ENCODE measurements at places on chromosomes 5 and 9.

- no peak for DNase-seq
Observed at GRCh38 chr9:129666575-129666974, 1.1 kb downstream of the PRRX2 start.

DNA sequence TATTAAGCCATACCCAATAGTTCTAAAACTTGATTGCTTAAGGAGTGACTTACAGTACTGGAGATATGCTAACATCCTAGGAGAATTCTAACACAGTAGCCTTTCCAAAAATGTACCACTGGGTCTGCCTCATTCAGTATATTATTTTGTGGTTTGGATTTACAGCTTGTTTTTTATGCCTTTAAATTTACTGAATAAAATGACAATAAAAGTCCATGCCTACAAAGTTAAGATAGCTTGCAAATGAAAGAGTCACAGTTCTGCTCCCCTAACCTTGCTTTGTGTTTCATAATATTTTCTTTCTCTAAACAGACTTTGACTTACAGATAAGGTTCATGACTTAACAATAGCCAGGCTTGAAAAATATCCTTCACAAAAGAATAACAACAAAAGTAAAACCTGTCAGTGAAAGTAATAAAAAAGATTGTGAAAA is 951.1 kb upstream of the NUDT12 start:
- no peak for DNase-seq

GRCh38 chr5:65762234-65762633 is 40.2 kb downstream of the NLN start:
- DNase-seq: no peak

GRCh38 chr5:57386958-57387357 is 95.7 kb downstream of the ACTBL2 start:
- no peak for DNase-seq

GRCh38 chr5:65061250-65061973 is 292.7 kb downstream of the CWC27 start:
- DNase-seq: no peak

GRCh38 chr9:97480749-97481148 is 20.7 kb upstream of the TMOD1 start:
- DNase-seq: no peak

DNA sequence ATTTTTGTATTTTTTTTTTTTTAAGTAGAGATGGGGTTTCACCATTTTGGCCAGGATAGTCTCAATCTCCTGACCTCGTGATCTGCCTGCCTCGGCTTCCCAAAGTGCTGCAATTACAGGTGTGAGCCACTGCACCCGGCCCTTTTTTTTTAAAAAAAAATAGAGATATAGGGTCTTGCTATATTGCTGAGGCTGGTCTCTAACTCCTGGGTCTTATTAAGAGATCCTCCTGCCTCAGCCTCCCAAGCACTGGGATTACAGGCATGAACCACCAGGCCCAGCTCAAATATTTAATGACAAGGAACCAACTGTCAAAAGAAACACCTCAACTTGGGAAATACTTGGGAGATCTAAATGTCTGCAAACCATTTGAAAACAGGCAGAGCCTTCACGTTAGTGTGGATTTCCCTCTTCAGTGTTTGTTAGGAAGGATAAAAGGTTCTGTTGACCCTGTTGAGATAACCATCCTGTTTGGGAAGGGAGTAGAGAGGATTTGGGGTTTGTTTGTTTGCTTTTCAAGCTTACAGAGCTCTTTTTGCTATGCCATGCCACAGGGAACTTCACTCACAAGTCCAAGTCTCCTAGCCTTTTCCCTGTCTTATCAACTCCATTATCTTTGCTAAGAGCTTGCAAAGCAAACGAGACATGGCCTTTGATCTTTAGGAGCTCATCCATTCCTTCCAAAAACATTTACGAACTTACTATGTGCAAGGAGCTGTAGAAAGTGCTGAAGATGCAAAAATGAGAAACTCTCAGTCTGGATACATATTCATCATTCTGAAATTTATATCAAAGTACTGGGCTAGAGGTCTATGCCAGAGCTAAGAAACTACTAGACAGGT is 7.5 kb downstream of the FAXDC2 start:
- no peak for DNase-seq

DNA sequence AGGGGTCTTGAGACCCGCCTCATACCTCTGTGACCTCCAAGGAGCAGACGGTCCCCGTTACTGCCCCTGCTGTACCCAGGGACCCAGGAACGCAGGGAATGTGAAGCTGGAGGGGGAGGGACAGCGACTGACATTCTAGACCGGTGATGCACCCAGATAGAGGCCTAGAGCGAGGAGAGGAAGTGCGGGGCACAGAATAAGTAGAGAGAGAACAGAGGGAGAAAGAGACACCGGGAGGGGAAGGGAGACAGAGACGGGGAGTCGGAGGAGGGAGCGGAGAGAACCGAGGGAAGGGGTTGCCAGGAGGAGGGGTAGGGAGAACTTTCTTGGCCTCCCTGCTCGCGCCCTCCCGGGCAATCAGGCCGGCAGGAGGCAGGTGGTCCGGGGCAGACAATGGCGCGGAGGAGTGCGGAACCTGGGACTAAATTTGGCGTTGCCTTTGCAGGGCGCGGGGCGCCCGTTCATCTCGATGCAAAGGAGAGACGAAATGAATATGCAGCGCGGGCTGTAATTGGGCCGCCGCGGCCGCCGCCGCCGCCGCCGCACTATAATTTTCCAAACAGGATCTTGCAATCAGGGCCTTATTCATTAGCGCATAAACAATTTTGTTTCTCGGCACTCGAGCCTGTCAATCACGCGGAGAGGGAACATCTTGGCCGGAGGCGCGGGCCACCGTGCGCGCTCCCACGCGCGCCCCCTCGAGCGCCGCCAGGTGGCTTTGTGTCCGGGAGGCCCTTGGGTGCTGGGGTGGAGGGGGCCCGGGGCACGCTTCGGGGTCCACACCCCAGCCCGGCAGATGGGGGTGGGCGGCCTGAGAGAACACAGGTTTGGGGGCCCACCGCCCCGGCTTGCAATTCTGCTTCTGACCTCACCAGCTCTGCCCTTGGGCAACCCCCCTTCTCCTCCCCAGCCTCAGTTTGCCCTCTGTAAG is 33.0 kb downstream of the NDUFA8 start:
- no peak for DNase-seq

DNA sequence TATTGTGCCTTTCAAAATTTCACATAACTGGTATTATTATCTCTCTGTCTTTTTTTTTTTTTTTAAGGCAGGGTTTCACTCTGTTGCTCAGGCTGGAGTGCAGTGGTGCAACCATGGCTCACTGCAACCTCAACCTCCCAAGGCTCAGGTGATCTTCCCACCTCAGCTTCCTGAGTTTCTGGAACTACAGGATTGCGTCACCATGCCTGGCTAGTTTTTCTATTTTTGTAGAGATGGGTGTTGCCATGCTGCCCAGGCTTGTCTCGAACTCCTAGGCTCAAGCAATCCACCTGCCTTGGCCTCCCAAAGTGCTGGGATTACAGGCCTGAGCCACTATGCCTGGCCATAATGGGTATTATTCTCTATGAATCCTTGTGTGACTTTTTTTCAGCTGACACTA is 402.3 kb upstream of the SMARCA2 start:
- DNase-seq: no peak

DNA sequence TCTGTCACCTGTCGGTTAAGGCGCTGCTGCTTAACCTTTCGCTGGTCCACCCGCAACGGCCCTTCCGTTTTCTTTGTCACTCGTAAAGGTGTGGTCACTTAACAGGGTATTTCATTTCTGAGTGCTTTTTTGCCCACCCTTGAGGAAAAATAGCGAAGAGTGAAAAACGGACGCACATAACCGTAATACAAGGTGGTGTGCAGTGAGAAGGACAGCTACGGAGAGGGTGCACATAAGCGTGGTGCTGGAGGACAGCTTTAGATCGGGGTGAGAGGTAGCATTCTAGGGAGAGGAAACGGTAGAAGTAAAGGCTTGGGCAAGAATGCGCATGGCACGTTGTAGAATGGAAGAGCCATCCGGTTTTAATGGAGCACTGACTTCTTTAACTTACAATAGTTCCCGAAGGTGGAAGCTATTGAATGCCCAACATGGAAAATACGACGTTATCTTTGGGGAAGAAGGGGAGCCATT is 761 bp downstream of the CCT5 start:
- no peak for DNase-seq

- no peak for DNase-seq
Observed at GRCh38 chr9:113660196-113660595, 196.7 kb downstream of the RGS3 start.

- no peak for DNase-seq
Observed at GRCh38 chr5:141223112-141223783, at the start of gene PCDHB14. Gene PCDHB14 (plus strand): TSS chr5:141223343. CDS start chr5:141223506, 163 bp downstream.

GRCh38 chr9:106960258-106960657 is 97.3 kb downstream of the ZNF462 start:
- no peak for DNase-seq

DNA sequence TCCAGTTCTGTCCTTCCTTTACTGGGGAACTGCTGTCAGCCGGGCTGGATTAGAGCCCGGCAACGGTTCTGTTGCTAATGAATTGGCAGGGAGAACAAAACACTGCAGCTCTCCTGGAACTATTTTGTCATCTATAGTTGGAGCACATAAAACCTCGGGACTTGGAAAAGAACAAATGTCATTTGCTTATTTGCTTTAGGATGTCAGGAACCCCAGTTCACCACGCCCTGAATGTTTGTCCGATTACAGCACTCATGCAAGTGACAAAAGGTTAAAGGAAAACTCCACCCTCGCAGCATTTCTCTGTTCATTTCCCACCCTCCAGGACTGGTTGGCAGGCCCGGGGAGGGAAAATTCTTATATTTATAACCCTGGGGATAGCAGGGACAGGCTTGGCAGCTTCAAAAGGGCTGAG is 66.4 kb upstream of the PLPP1 start:
- no peak for DNase-seq

GRCh38 chr9:99193466-99193821 is 28.3 kb downstream of the ALG2 start:
- no peak for DNase-seq

All from effector CD4-positive, alpha-beta T cell (primary cell).